ENCODE measurements at places on chromosomes 11 and 22. TPM values are rescaled to one million over a fixed set of nuclear protein-coding genes. Genes with fewer than 3 reads are reported as not detected.

Gene RTN4RL2
- total RNA-seq, result under 0.01 TPM

Gene CDPF1
- 8.7 TPM for total RNA-seq

Gene PAX6
- not detected for total RNA-seq

Gene CAVIN3
- total RNA-seq, result 201 TPM

Gene CCDC73
- not detected for total RNA-seq

Gene TRPC6
- 10.7 TPM for total RNA-seq

Gene OR5AL1
- total RNA-seq, result not detected

Gene EFEMP2
- 23.2 TPM for total RNA-seq
